ENCODE measurements at places on chromosomes 6 and 20.

DNA sequence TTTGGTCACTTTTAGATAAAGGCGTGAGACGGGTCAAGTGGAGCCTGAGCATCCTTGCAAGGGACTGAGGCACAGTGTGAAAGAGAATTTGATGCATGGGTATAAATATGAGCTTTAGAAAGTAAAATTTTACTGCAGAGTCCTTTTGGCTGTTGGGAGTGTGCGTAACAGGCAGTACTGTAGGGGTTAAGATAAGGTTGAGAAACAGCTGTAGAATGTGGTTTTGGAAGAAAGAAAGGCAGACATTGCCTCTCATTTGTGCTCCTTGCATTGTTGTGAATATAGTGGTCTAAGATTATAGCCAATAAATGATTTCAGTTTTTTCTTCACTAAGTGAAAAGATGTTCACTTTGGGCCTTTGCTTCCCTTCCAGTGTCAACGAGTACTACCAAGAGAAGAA, 73.0 kb downstream of the RREB1 start:
- DNase-seq = no peak

DNA sequence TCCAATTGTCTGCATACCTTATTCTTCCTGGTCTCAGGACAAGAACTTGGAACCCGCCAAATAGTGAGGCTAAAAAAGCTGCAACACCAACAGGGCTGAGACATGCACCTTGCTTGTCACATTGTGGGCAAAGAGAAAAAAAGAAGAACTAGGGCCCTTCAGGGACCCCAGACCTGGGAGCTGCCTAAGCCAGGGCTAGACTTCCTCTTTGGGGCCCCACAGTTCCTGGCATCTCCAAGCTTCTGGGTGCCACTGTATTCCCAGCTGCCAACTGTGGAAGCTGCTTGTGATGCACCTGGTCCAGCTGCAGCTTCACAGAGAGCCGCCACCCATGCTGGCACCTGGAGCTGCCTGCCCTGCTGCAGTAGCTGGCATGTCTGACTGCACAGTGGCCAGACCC, 370.6 kb downstream of the CD83 start:
- no peak for DNase-seq

GRCh38 chr20:37251825-37252477, 9.7 kb downstream of the GHRH start:
- DNase-seq = no peak

DNA sequence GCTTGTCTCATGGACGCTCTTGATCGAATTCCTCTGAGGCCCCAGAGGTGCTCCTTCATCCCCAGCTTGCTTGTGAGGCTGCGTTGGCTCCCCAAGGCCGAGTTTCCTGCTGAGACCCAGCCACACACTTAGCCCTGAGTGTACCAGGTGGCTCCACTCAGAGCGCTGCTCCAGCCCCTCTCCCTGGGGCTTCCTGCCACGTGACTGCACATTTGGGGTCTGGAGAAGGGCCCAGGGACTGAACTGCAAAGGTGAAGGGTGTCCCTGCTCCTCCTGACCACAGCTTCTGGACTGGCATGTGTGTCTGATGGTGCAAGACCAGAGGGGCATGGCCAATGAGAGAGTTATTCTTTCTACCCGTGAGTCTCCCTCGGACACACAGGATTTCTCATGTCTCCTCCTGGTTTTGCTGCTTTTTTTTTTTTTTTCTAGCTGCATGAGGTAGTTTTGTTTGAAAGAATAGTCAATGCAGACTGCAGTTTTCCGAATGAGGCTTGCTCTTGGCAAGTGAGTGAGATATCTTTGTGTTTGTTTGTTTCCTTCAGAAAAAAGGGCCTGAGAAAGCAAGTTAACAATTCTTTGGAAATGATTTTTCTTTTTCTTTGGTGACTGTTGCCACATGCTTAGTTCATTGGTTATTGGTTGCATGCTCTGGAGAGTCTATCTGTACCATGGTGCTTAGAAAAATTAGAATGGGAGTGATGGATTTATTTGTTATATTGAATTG, 3.1 kb upstream of the ZNF831 start:
- DNase-seq = no peak

- DNase-seq = no peak
These were observed 54.6 kb downstream of the GMPR start for GRCh38 chr6:16292942-16293341.

DNA sequence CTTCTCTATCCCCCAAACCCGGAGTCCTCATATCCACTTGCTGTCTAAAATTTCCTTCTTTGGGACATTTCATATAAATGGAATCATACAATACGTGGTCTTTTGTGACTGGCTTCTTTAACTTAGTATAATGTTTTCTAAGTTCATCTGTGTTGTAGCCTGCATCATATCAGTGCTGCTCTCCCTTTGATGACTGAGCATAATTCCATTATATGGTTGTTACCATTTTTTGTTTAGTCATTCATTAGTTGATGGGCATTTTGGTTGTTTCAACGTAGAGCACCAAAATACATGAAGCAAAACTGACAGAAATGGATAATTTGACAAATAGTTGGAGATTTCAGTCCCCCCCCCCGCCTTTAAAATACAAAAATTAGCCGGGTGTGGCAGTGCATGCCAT, 71.5 kb downstream of the ZFAND3 start:
- no peak for DNase-seq

GRCh38 chr20:2984956-2985661, 58.3 kb upstream of the GNRH2 start:
- no peak for DNase-seq

DNA sequence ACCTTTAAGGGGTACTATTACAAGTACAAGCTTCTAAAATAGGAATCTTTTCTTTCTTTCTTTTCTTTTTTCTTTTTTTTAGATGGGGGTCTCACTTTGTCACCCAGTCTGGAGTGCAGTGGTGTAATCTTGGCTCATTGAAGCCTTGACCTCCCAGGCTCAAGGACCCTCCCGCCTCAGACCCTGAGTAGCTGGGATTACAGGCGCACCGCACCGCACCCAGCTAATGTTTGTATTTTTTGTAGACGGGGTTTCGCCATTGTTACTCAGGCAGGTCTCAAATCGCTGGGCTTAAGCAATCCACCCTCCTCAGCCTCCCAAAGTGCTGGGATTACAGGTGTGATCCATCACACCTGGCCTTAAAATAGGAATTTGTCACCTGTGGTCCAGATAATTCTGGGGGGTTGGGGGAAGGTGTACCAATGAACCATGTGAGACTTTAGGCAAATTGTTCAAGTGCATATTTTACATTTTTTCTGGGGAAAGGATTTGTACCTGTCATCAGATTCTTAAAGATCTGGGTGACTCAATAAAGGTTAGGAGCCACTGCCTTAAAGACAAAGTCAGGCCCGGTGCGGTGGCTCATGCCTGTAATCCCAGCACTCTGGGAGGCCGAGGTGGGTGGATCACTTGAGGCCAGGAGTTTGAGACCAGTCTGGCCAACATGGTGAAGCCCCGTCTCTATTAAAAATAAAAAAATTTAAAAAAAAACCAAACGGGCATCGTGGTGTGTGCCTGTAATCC, 19.7 kb upstream of the SYNJ2 start:
- DNase-seq = no peak

Data from stimulated activated CD4-positive, alpha-beta T cell treated with anti-CD3 and anti-CD28 coated beads, Interleukin-1b, Interleukin-23, amount 100 ng/mL, for 1 hour (primary cell).